Keratinocyte (primary cell): ENCODE measurements at places on chromosomes 7 and 10. TPM values are rescaled to one million over a fixed set of nuclear protein-coding genes. Genes with fewer than 3 reads are reported as not detected.

Gene KLF14
- 0.01 to 0.03 TPM (median 0.03 TPM) in 3 replicates for polyA plus RNA-seq

DNA sequence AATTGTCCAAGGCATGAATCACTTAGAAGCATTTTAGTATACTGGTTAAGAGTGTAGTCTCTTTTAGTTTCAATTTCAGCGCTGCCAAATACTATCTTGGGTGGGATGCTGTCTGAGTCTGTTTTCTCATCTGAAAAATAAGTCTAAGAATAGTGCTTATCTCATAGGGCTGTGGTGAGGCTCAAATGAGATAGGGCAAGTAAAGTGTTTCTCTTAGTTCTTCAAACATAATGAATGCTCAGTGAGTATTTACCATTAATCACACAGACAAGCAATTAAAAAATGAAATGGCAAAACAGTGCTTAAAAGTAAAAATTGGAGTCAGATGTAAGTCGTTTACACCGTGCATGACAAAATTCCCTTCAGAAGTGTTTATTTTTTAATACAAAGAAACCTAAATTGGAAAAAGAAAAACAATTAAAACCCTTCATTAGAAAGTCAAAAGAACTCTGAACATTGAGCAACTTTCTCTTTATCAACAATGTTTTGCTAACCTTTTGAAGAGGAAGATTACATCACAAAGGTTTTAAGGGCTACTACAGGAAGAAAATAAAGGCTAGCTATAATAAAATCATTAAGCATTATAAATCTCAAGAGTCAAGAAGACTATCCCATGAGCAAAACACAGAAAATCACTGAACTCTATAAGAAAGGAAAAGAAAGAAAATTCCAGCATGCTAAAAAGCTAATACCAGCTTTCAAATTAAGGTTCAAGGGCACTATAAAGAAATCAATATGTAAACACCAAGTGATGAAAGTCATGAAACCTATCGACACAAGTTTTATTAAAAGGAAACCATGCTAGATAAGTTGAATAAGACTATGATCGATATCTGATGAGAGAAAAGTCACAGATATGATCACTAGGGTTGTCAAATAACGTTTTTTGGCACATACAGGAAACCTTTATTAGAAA lies 45.6 kb upstream of the C1GALT1 start:
- DNase-seq, result no peak

Gene CYP2E1
- 0.73 to 0.77 TPM (median 0.77 TPM) in 3 replicates for polyA plus RNA-seq

GRCh38 chr10:35876248-35876647 lies 234.2 kb upstream of the FZD8 start:
- DNase-seq, result no peak

GRCh38 chr7:16431646-16432424 lies 10.5 kb upstream of the CRPPA start:
- no peak for DNase-seq

GRCh38 chr7:55046582-55047342 lies 27.9 kb downstream of the EGFR start:
- DNase-seq, result no peak

- no peak for DNase-seq
Measured at GRCh38 chr10:124219062-124219461, 125.7 kb upstream of the CHST15 start.

DNA sequence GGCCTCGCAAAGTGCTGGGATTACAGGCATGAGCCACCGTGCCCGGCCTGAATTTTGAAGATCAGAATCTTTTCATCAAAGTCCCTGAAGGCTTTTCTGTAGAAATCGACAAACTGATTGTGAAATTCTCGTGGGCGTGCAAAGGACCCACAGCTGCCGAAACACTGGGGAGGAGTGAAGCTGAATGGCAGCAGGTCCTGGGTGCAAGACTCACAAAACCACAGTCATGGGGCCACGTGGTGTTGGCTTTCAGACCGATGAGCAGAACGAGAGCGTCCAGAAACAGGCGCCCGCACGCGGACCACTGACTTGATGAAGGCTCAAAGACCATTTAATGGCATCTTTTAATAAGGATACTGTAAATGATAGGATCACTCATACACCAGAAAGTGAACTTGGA lies 24.7 kb upstream of the PRKAR1B start:
- no peak for DNase-seq

Gene SEMA3D
- polyA plus RNA-seq, result 2.8 to 6.7 TPM (median 5.2 TPM) in 3 replicates

Gene NUTM2E
- polyA plus RNA-seq, result 0.17 to 0.26 TPM (median 0.24 TPM) in 3 replicates

Gene CDC14C
- not detected in 3 replicates for polyA plus RNA-seq

- no peak for DNase-seq
Measured at GRCh38 chr10:115903207-115903606, 369.8 kb downstream of the GFRA1 start.

DNA sequence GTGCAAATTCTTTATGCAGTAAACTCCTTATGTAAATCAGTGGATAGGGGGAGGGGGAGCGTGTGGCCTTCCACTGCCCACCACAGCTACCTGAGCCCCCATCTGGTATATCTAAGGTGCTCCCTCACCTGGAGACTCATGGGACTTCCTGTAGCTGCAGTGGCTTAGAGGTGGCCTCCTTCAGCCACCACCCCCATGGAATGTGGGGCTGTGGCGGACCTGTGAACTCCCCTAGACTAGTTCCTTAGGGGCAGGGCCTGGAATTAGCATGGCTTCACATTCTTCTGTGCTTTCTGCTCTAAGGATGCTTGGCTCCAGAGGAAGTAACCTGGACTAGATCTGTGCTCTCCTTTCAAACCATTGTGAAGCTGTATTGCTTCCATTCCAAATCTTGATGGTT lies 550.5 kb upstream of the COBL start:
- DNase-seq, result no peak

DNA sequence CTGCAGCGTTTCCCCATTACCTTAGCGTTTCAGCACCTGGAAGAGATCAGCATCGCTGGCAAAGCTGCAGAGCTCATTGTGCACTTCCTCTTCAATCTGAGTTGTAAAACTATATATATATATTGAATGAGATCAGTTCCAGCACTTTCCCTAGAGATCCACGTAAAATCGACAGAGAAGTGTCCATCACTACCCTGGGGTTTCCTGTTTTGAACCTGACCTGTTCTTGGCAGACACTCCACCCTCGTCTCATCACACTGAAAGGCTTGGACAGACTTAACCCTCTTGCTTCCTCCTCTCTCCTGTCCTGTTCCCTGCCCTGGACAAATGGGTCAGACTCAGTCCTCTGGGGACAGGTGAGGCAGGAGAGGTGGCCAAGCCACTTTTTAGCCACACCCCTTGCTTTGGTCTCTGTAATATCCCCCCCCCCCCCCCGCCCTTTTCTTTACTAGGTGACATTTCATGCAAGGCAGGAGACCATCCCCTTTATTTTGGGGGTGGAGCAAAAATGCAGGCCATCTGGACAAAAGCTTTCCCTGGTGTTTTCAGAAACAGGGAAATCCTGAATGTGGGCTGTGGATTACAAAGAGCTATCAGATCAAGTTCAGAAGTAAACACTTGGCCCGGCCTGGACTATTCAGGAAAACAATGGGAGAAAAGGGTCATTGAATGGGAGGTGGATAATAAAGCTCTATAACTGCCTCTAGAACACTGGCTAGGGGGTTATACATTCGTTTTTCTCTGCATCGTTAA lies 83.7 kb upstream of the KDM7A start:
- no peak for DNase-seq

Gene CTNNA3
- polyA plus RNA-seq, result 0.01 to 0.09 TPM in 2 of 3 replicates, not detected in the other

- DNase-seq, result no peak
Measured at GRCh38 chr7:18550574-18550973, 55.0 kb downstream of the HDAC9 start.

Gene VAX1
- 0.03 to 0.04 TPM in 2 of 3 replicates, not detected in the other for polyA plus RNA-seq

DNA sequence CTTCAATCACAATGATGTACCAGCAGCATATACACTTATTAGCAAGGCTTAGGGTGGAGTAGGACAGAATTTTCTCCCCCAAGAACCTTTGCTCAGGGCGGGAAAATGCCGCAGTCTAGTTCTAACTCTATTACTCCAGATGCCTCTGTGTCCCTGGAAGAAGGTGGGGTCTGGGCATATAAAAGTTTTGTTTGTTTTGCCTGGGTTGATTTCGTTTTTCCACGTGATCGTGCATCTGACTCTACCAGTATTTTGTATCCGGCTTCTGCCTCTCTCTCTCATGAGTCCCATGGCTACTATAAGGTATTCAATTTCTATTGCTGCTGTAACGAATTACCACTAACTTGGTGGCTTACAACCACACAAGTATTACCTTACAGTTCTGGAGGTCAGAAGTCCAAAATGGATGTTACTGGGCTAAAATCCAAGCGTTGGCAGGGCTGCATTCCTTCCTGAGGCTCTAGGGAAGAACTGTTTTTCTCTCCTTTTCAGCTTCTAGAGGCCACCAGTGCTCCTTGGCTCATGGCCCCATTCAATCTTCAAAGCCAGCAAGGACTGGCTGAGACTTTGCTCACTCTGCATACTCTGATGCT lies 181.2 kb upstream of the PRSS58 start:
- DNase-seq, result no peak

Gene FXYD4
- polyA plus RNA-seq, result not detected in 3 replicates

DNA sequence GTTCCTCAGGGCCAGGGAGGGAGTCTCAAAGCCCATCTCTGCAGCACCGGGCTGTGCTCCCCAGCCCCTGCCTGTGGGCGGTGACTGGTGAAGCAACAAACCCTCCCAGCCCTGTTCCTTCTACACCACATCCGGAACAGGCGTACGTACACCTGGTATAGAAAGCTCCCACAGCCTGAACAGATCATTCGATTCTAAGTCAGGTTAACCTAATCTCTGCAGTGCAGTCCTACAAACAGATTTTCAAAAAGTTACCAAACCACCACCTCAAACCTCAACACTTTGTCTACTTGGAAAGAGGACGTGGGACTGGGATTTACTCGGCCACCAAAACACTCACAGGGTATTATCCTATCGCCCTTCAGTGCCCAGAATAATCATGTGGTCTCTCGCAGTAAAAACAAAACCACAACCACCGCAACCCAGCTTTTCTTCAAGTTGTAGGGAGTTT lies 238.4 kb downstream of the DIP2C start:
- no peak for DNase-seq

DNA sequence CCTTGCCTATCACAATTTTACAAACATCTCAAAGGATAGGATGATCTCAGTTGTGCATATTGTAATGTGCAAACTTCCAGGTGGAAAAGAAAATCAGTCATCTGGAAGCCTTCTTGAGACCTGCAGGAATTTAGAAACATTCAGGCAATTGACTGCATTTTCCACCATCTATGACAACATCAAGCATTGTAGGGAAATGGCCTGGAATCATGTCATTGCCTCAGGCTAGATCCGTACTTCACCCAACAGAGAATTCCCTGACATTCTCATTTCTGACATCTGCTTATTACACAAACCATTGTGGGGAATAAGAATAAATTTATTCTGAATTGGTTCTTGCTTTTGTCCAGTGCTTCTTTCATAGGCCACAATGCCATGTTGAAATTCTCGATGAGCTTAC lies 124.9 kb upstream of the NPVF start:
- DNase-seq, result no peak

- no peak for DNase-seq
Measured at GRCh38 chr10:15824498-15824897, 35.8 kb downstream of the MINDY3 start.

GRCh38 chr10:18236756-18237155 lies 96.5 kb downstream of the CACNB2 start:
- no peak for DNase-seq
